Stimulated activated CD8-positive, alpha-beta memory T cell treated with anti-CD3 and anti-CD28 coated beads, Interleukin-2, amount 100 ng/mL, for 1 hour (primary cell): ENCODE measurements at places on chromosomes 6 and 20.

- no peak for DNase-seq
Observed at GRCh38 chr20:47776639-47777038, 8.6 kb downstream of the SULF2 start.

GRCh38 chr6:10411971-10412460 is 2.9 kb downstream of the TFAP2A start:
- DNase-seq: no peak

DNA sequence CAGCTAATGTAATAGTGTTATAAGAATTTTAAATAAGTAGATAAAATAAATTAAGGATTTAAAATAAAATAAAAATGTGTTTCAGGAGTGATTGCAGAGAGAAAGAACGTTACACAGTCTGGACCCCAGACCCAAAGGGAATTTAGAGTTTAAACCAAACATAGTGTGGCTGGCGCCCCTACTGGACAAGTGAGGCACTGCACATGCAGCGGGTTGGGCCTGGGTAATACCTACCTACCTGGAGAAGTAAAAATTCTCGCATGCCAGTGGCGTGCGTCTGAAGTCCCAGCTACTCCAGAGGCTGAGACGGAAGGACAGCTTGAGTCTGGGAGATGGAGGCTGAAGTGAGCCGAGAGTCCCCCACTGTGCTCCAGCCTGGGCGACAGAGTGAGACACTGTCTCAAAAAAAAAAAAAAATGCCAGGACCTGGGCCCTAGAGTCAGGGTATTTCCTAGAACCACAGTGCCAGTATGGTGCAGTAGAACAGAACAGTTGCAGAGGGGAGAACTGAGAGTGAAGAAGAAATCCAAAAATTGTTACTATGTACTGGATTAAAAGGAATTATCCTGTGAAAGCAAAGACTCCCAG is 71.4 kb upstream of the TCF21 start:
- no peak for DNase-seq

DNA sequence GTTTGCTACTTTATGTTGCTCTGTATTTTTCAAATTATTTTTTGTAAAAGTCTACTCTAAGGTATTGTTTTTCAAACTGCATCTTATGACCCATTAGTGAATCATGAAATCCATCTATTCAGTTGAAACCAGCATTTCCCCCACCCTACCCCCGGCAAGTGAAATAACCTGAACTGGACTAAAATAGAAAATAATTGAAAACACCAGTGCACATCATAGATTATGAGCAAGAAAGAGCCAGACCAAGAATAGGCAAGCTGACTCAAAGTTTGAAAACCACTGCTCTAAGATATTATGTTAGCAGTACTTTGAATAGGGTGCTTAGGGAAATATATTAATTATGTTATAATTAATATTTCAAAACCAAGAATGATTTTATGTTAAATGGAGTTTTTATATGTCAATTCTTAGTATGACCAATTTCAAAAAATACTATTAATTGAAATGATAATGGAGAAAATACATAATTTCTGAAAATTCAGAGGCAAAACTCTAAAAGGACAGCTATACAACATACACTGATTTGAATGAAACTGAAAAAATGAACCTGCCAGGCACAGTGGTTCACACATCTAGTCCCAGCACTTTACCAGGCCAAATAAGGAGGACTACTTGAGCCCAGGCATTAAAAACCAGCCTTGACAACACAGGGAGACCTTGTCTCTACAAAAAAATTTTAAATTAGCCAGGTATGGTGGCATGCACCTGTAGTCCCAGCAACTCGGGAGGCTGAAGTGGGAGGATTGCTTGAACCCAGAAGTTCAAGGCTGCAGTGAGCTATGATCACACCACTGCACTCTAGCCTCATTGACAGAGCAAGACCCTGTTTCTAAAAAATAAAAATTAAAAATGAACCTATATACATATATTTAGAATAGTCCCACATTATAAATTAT is 112.0 kb downstream of the CDK19 start:
- no peak for DNase-seq

- no peak for DNase-seq
Observed at GRCh38 chr6:14711056-14711703, 534.7 kb upstream of the JARID2 start.

- DNase-seq: no peak
Observed at GRCh38 chr6:71967436-71967835, 81.1 kb downstream of the RIMS1 start.

GRCh38 chr6:71043902-71044301 is 87.0 kb upstream of the B3GAT2 start:
- DNase-seq: no peak

DNA sequence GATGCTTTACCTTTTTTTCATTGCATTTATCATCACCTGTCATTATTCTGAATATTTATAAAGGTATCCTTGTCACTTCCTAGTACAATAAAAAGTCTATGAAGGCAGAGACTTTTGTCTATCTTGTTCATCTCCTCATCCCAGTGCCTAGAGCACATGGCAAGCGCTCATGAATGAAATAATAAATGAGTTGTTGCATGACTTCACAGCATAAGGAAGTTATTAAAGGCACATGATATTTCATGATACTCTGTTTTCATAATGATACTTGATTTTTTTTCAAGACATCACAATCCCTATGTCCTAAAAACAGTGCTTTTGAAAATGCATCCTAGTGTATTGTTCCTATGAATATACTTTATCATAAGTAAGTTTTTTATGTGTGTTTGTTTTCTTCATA is 310.6 kb upstream of the RSPO3 start:
- DNase-seq: no peak
